Posterior cingulate gyrus (tissue), 11 donors: ENCODE measurements at places on chromosomes 3 and 15.

DNA sequence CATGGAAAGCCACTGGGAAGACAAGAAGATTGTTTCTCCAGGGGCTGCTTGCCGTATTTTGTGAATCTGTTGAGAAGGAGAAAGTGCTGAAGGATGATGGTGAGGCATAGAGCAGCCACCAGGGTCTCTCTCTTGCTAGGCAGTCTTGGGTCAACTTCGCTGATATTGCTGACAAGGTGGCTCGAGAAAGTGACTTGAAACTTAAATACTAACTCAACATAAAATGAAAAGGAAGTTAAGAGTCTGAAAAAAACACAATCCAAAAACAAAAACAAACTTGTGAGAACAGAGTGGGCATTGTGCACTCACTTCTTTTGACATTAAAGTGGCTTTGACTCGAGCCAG lies 90.1 kb downstream of the CHST2 start:
- no peak for DNase-seq

- DNase-seq: no peak
Measured at GRCh38 chr3:45417930-45418847, 29.8 kb downstream of the LARS2 start.

DNA sequence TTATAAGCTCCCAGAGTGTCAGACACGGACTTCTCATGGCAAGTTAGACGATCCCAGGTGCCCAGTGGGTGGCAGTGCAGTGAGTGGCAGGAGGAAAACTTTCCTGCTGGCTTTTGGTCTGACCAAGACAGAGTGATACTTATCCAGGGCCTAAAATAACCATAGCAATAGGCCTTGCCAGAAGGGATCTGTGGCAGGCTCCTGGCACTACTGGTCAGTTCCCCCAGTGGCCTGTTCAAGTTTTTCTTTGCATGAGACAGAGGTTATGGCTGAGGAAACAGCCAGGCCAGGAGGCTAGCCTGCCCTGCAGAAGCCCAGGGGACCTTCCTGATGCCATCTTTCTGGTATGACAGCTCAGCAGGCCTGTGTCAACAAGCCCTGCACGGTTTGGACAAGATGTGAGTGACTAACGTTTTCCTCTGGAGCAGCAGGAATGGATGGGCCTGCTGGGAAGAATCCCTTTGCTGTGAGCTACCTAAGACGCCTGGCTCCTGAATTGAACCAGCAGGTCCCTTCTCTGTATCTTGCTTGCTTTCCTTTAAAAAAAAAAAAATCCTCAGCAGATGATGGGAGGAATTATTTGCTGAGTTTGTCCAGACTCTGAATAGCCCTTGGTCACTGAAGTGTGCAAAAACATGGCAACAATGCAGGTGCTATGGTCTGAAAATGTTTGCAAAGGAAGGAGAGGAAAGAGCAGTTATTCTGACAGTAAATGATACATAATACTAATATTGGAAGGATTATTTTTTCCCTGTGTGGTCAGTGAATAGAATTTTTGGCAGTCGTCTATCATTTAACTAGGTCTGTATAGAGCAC lies 18.0 kb downstream of the SCG5 start:
- no peak for DNase-seq

DNA sequence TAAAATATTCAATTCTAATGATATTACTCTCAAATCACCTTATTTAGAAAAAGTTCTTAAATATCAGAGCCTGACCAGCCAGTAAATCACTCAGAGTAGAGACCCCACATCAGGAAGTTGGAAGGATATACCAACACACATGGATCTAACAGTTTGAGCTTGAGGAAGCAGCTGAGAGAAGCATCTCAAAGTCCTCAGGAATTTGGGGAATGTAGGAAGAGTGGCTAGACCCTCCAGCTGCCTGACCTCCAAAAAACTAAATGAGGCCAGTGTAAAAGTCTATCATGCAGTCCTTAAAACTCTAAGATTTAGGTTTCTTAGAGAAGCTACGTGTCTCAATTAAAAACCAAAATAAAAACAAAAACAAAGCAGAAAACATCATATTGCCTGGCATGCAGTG lies 55.4 kb downstream of the SETD2 start:
- no peak for DNase-seq

- DNase-seq: no peak
Measured at GRCh38 chr3:138135146-138135832, 3.1 kb upstream of the A4GNT start.

DNA sequence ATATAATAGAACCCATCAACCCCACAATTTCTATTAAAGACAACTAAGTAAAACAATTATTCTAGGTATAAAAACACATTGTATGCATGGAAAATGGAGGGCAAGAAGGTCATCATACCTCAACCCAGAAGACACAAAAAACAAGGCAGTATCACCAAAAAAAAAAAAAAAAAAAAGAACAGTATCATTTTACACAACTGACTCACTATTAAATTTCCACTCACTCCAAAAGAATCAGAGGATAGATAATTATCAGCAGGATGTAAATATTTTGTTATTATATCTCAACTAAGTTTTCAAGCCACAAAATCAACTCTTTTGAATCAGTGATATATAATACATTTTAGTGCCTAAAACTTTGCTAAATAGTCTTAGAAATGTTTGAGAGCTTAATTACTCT lies 55.0 kb downstream of the CLASP2 start:
- DNase-seq: no peak

GRCh38 chr15:33963831-33964664 lies 4.2 kb upstream of the CHRM5 start:
- DNase-seq: no peak
